ENCODE measurements at places on chromosomes 5 and 9.

GRCh38 chr9:88540251-88540763 lies 5.3 kb downstream of the NXNL2 start:
- DNase-seq: no peak

DNA sequence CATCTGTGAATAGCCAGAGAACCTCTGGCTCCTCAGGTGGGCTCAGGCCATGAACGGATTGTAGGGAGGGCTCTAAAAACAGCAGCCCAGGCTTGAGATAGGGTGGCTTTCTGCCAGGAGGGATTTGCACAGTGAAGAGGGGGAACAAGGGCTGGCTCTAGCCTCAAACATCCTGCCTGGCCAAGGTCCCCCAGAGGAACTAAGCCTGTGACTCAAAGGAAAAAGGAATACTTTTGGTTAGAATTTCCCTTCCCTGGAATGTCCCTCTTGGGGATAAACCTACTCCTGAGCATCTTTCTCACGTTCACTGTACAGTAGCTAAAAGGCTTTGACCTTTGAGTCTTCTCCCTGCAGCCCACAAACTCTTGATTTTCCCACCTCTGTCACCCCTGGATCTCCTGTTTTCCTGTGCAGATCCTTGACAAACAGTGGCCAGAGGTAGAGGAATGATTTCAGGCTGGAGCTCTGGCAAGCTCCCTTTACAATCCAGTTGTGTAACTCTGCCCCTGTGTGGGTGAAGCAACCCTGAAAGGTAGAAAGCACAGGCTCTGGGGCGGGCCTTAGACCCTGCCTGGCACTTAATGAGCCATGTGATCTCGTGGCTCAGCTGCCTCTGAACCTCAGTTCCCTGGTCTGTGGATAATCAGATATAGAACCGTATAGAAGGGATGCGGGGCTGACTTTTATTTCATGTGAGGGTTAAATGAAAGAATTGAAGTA lies 17.4 kb downstream of the SEC61B start:
- no peak for DNase-seq

DNA sequence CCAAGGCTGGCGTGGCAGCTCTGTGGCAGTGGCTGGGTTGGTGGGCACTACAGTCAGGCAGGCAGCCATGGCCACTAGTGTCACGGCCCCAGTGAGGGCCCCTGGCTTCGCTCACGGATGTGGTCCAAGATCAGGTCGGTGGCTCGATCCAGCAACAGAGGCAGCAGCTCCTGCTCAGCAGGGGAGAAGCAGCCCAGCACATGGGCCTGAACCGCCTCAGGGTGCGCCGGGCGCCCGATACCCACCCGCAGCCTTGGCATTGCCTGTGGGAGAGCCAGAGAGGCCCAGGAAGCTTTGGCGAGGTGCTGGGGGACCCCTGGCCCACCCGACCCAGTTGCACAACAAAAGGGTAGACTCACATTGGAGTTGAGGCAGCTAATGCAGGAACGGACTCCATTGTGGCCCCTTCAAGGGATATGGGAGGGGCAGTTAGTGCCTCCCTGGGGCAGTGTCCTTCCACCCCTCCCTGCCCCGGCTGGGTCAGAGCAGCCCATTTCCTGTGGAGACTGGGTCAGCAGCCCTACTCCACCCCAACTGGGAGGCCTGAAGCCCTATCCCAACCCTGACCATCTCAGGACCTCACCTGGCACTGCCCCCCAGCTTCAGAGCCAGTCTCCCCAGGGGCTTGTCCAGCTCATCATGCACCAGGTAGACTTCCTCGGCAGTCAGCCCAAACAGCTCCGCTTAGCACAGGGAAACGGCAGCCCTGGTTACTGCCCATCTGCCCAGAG lies 1.3 kb downstream of the PTRH1 start:
- DNase-seq: no peak

GRCh38 chr9:72905514-72906480 lies 47.1 kb downstream of the ALDH1A1 start:
- no peak for DNase-seq

DNA sequence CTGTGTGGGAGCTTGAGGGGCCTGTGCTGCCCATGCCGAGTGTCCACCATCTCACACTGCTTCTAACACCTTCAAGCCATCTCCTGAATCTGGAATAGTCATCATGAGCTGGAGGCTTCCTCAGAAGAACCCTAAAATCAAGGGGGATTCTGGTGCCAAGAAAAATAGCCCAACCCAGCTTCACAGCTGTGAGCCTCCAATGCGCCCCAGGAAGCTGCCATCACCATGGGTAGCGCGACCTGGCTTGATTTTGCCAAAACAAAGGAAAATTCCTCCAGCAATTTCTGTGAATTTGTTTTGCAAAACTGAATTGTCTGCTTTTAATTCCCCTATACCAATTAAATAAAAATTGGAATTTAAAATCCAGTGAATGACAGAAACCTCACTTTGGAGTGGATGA lies 6.2 kb upstream of the TIFAB start:
- no peak for DNase-seq

GRCh38 chr9:129285979-129286772 lies 108.1 kb upstream of the IER5L start:
- DNase-seq: no peak

DNA sequence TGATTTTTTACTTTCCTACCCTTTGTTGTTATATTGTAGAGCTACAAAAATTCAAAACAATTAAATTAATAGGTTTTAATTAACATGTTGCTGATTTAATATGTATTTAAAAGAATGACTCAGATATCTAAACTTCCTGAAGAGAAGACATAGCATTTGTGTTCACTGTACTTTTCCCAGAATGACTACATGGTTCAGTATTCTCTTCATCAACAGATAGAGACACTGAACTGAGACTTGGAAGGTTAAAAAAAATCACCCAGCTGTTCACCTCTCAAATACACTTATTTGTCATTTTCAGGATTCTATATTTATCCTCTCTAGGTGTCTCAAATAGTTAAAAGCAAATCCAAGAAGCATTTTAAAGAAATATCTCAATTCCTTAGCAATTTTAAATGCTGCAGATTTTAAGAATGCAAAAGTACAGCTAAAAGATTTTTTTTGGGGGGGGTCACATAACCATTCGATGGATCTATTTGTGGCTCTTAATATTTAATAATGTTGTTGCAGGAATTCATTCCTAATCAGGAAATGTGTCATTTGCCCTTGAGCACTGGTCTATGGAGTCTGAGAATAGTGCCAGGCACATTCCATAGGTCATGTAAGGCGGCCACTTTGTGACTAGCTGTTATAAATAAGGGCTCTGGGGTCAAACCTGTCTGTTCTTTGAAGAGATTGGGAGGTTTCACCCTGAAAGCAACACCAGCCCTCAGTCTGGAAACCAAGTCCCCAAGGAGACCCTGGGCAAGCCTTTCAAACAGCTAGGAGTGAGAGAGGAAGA lies 463.1 kb downstream of the NR2F1-AS1 start:
- DNase-seq: no peak

GRCh38 chr5:93252165-93252564 lies 328.9 kb downstream of the NR2F1-AS1 start:
- DNase-seq: no peak

DNA sequence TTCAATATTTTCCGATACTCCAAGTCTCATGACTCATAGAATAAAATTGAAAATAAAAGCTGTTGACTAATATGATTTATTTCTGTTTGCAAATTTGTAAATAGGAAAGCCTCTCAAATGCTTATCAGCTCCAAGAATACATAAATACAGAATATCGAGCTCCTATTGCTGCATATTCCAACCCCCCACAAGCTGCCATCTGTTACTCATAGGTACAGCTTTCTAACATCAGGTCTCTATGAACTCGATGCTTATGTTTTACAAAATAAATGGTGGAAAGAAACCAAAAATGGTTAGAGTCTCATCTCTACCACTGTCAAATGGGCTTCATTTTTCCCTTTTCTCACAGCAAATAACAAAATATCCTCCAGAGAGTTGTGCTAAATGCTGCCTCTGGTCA lies 631.6 kb upstream of the CDH18 start:
- no peak for DNase-seq

DNA sequence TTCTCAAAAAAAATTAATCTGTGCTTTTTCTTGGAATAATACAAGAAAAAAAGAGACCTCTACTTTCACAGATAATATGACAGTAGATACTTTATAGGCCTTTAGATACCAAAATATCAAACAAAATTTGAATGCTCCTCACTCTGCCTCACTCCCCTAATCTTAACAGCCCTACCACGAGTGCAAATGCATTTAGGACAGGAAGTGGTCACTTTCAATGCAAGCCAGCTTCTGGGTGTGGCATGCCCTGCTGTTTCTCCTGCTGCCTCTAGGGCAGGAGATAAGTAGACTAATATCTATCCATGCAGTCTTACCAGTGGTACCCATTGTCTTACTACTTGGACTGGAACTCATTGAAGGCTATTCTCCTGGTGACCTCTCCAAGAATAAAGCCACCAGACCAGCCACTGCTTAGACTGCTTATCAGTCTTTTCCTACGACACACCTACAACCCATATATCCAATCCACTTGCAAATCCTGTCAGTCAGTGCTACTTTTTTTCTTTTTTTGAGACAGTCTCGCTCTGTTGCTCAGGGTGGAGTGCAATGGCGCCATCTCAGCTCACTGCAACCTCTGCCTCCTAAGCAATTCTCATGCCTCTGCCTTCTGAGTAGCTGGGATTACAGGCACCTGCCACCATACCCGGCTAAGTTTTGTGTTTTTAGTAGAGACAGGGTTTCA lies 23.0 kb downstream of the FRRS1L start:
- DNase-seq: no peak

DNA sequence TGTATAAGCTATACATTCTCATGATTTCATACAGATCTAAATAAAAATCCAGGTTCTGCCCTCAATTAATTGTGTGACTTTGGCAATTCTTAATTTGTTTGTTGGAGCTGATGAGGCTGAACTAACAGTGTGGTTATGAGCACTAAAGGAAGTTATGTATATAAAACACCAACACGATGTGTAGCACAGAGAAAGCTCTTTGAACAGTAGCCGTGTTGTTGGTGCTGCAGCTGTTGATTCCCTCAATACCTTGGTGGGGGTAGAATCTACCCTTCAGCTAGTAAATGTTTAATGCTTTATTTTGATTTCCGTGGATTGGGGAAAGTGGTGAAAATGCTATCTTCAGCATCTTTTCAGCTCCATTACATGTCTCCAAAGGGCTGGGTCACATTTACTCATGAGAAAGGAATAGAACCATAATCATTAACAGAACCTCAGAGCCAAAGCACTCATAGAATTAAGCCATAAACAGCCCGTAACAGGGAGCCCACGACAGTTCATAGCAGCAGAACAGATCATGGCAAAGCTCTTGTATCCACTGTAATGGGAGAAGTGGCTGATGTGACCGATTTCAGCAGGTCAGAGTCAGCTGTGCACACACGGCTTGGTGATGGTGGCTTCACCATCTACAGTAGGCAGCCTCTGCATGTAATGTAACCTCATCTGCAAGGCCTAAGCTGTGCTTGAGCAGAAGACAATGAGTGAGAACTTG lies 332.7 kb downstream of the DIRAS2 start:
- DNase-seq: no peak

GRCh38 chr9:131841765-131842318 lies 102.0 kb upstream of the RAPGEF1 start:
- DNase-seq: no peak

- no peak for DNase-seq
These were observed 572.8 kb downstream of the TLE1 start for GRCh38 chr9:81116340-81117137.

GRCh38 chr5:172772112-172772906 lies 1.3 kb upstream of the DUSP1 start:
- peak; percentile 66 for DNase-seq

- peak; percentile 77 for DNase-seq
These were observed 16.1 kb upstream of the NEUROG1 start for GRCh38 chr5:135551593-135552447.

DNA sequence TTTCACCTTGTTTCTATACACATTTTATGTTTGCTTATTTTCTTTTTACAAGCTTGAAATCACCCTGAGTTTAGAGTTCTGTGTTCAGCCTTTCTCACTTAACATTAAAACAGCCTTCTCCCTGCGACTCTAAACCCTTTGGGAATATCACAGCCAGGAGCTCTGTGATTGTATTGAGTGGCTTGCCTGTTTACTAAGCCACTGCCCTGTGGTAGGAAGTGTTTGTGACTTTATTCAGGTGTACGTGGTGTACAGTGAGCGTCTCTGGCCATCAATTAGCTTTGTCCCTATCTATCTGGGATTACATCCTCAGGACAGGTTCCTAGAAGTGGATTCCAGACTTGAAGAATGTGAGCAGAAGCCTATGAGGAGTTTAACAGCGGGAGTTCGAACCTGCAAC lies 11.0 kb upstream of the NEURL1B start:
- DNase-seq: no peak

All from activated T-cell treated with anti-CD3 and anti-CD28 coated beads, Interleukin-2, amount 50 U/mL, for 48 hours (primary cell).